ENCODE measurements at places on chromosomes 6 and 20. TPM values are rescaled to one million over a fixed set of nuclear protein-coding genes. Genes with fewer than 3 reads are reported as not detected.

- no peaks in the 10 kb centered on the region for H3K4me1 ChIP-seq
- no peak overlapping the region for H3K27ac ChIP-seq
- DNase-seq = no peak
- H3K4me3 ChIP-seq = no peak overlapping the region
- no peaks in the 10 kb centered on the region for H3K27me3 ChIP-seq
Observed at GRCh38 chr6:113437566-113437965, 419.6 kb upstream of the MARCKS start.

Gene KCNQ2
- not detected for total RNA-seq

- H3K36me3 ChIP-seq = no peaks in the 10 kb centered on the region
- no peaks in the 10 kb centered on the region for H3K4me1 ChIP-seq
- no peaks in the 10 kb centered on the region for H3K27me3 ChIP-seq
- no peak overlapping the region for H3K4me3 ChIP-seq
- H3K27ac ChIP-seq = no peak overlapping the region
- DNase-seq = no peak
Observed at GRCh38 chr6:72589096-72589495, 32.8 kb upstream of the KCNQ5 start.

DNA sequence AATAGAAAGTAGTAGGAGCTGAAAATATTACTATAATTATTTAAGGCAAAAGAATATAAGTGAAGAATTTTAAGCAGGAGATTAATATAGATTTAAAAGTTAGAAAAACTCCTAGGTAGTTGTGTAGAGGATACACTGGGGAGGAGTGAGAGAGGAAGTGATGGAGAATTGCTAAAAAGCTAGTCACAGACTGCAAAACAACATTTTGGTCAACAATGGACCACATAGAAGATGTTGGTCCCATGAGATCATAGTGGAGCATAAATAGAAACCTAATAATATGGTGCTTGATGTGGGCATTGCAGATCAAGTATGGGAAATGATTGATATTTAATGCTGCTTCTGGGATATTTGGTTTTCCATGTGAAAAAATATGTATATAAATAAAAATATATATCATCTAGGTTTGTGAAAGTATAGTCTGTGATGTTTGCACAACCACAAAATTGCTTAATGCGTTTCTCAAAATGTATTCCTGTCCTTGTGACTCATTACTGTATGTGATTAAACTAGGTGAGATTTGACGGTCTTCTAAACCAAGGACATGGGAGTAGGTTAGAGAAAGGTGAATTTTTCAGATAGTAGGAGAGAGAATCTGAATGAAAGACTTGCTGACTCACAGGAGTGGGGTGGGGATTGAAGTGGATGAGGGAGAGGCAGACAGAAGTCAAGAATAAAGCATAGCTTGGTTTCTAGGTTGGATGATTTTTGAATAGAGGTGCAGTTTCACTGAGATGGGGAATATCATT lies 174.0 kb downstream of the BCKDHB start:
- no peaks in the 10 kb centered on the region for H3K4me1 ChIP-seq
- no peak overlapping the region for H3K27ac ChIP-seq
- H3K4me3 ChIP-seq = no peak overlapping the region
- H3K27me3 ChIP-seq = no peaks in the 10 kb centered on the region

- no peaks in the 10 kb centered on the region for H3K36me3 ChIP-seq
- H3K4me3 ChIP-seq = no peak overlapping the region
- H3K4me1 ChIP-seq = no peaks in the 10 kb centered on the region
- peaks cover 3% of the 10 kb centered on the region for H3K27me3 ChIP-seq
- DNase-seq = no peak
Observed at GRCh38 chr20:59650418-59650817, 46.1 kb downstream of the PHACTR3 start.

Gene SLC13A3
- total RNA-seq = 3.7 TPM

Gene SOD2
- 387 TPM for total RNA-seq

DNA sequence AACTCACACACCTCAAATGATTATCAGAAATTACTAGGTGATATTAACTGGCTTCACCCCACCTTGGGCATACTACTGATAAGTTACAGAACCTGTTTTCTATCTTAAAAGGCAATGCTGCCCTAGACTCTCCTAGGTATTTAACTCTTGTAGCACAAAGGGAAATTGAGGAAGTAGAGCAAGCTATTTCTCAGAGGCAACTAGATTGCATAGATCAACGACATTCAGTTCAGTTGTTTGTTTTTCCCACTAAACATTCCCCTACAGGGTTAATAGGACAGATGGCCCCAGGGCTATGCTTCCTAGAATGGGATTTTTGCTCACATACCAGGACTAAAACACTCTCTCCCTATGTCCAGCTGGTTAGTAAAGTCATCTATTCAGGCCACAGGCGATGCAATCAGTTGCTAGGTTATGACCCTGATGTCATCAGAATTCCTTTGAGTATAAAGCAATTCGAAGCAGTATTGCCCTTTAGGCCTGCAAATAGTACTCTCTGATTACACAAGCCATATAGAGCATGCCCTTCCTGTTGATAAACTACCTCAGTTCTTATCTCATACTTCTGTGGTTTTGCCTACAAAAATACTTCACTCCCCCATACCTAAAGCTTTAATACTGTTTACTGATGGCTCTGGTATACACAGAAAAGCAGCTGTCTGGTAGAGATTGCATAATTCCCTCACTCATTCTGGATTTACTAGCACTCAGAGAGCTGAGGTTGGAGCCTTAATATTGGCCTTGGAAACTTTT lies 67.4 kb upstream of the ASCC3 start:
- DNase-seq = no peak
- H3K4me3 ChIP-seq = no peak overlapping the region
- no peaks in the 10 kb centered on the region for H3K4me1 ChIP-seq
- no peaks in the 10 kb centered on the region for H3K27me3 ChIP-seq

DNA sequence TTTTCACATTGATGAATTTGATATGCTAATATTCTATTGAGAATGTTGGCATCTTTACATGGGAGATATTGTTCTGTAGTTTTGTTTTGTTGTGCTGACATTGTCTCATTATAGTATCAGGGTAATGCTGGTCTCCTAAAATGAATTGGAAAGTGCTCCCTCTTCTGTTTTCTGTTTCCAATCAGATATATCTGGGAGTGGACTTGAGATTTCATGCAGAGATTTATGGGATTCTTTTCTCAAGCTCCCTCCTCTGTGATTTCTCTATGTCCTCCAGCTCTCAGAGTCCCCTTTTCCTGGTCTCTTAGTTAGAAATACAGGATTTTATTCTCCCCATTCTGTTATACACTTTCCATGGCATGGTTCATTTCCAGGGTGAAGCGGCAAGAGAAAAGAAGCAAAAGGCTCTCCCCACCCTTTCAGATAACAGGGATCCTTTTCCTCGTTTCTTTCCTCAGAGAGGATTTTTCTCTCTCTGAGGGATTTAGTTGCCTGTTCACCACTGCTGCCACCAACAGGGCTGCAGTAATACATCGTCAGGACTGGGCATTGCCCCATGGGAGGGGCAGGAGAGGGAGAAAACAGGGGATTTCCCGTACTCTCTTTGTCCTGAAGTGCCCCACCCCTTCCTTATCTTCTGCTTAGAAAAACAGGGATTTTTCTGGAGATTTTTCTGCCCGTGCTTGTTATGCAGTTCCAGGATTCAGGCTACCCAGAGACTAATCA lies 59.3 kb upstream of the STMND1 start:
- no peak for DNase-seq

Gene ZC2HC1B
- not detected for total RNA-seq
